ENCODE measurements at places on chromosomes 1 and 21. TPM values are rescaled to one million over a fixed set of nuclear protein-coding genes. Genes with fewer than 3 reads are reported as not detected.

ADGRB2 gene
- total RNA-seq, result 1.5 TPM

PEA15 gene
- total RNA-seq, result 131 TPM

DNA sequence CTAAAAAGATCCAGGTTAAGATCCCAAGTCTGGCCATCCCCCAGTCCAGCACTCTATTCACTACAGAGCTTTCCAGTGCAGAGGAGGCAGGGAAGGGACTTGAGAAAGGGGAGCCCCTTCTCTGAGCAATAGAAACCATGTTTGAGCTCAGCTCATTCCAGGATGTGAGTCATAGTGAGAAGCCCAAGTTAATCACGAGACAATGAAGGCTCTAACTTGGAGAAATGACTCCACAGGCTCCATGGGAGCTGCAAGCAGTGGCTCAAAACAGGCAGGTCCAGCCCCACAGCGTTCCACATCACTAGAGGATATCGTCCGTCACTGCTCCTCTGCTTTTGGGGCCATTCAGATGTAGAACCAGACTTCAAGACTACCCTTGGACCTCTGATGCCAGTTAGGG lies 59.1 kb downstream of the CAMK2N1 start:
- H3K4me3 ChIP-seq, result no peak overlapping the region
- DNase-seq, result no peak
- no peaks in the 10 kb centered on the region for H3K36me3 ChIP-seq
- peaks cover 6% of the 10 kb centered on the region for H3K27me3 ChIP-seq
- no peaks in the 10 kb centered on the region for H3K4me1 ChIP-seq
- no peak overlapping the region for H3K27ac ChIP-seq

GRCh38 chr1:39852214-39852791 lies 31.0 kb downstream of the TRIT1 start:
- H3K27me3 ChIP-seq, result no peaks in the 10 kb centered on the region
- H3K27ac ChIP-seq, result no peak overlapping the region
- H3K4me1 ChIP-seq, result no peaks in the 10 kb centered on the region
- H3K4me3 ChIP-seq, result no peak overlapping the region
- DNase-seq, result no peak
- peaks cover 2% of the 10 kb centered on the region for H3K36me3 ChIP-seq

DNA sequence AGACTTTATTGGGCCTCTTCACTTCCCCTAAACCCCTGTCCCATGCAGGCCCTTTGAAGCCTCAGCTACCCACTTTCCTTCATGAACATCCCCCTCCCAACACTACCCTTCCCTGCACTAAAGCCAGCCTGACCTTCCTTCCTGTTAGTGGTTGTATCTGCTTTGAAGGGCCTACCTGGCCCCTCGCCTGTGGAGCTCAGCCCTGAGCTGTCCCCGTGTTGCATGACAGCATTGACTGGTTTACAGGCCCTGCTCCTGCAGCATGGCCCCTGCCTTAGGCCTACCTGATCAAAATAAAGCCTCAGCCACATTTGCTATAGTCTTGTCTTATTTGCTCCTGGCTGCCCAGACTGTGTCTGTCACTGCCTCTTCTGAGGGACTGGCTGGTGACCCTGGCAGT lies 5.5 kb downstream of the GSTM4 start:
- H3K27me3 ChIP-seq, result no peaks in the 10 kb centered on the region
- H3K27ac ChIP-seq, result no peak overlapping the region
- H3K36me3 ChIP-seq, result peaks cover 5% of the 10 kb centered on the region
- DNase-seq, result no peak
